ENCODE measurements at places on chromosomes 7 and 10.

- DNase-seq, result no peak
- no peak overlapping the region for H3K4me3 ChIP-seq
- H3K27me3 ChIP-seq, result no peaks in the 10 kb centered on the region
- H3K27ac ChIP-seq, result no peak overlapping the region
Observed at GRCh38 chr10:50396491-50397311, 145.4 kb upstream of the ASAH2 start.

DNA sequence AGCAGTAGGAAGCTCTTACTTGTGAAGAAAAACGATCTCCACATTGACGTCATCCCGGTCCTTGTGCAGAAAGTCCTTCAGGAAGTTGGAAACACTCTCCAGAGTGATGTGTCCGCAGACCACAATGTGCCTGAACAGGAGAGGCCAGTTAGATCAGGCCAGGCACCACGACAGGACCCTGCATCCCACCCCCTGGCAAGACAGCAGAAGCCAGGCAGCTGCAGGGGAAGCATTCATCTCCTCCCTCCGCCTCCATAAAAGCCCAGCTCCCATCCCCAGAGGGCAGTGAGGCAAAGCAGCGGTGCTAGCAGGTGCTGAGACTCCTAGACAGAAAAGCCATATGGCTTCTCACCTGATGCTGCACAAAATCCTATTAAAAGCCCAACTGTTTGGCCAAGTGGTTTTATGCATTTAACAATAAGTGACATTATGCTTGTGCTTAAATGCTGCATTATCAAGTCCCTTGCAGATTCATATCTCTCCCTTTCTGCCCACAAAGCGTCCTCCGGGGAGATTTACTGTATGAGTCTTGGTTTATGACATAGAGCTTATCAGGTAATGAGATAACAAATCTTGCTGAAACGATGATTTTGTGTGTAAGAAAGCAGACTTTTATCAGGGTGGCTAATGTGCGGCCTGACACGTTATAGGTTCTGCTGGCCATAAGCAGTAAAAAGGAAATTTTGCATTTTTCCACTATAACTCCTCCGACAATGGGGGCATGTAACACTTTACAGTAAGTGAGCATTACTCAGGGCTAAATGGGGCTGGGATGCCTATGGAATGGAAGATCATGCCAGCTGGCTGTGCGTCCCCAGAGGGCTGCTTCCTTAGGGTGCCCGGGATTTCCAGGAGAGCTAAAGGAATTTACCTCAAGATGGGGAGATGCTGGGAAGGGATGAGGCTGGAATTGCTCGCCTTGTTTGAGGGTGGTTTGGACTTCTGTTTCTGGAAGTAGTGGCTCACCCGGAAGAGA, 546.9 kb downstream of the KCNMA1 start:
- no peak for DNase-seq
- H3K4me3 ChIP-seq, result no peak overlapping the region
- H3K36me3 ChIP-seq, result no peaks in the 10 kb centered on the region
- no peak overlapping the region for H3K27ac ChIP-seq

GRCh38 chr10:59805014-59805413, 51.8 kb upstream of the MRLN start:
- H3K4me1 ChIP-seq, result peaks cover 2% of the 10 kb centered on the region
- H3K36me3 ChIP-seq, result peaks cover 4% of the 10 kb centered on the region
- no peak overlapping the region for H3K4me3 ChIP-seq
- no peak overlapping the region for H3K27ac ChIP-seq
- peak; percentile 71 for DNase-seq

GRCh38 chr10:89894051-89894450, 192.7 kb downstream of the KIF20B start:
- no peaks in the 10 kb centered on the region for H3K36me3 ChIP-seq
- no peak for DNase-seq
- H3K27me3 ChIP-seq, result no peaks in the 10 kb centered on the region
- no peak overlapping the region for H3K27ac ChIP-seq
- H3K4me1 ChIP-seq, result no peaks in the 10 kb centered on the region
- no peak overlapping the region for H3K4me3 ChIP-seq

- H3K4me1 ChIP-seq, result no peaks in the 10 kb centered on the region
- no peaks in the 10 kb centered on the region for H3K27me3 ChIP-seq
- peak; percentile 8 for DNase-seq
- H3K27ac ChIP-seq, result no peak overlapping the region
Observed at GRCh38 chr7:1857487-1858421, 187.7 kb downstream of the ELFN1 start.

- no peaks in the 10 kb centered on the region for H3K36me3 ChIP-seq
- no peak overlapping the region for H3K27ac ChIP-seq
Observed at GRCh38 chr7:76506081-76506440, 4.3 kb upstream of the UPK3B start.

GRCh38 chr7:87345962-87346371, 503 bp downstream of the CROT start:
- H3K27ac ChIP-seq, result no peak overlapping the region
- no peaks in the 10 kb centered on the region for H3K27me3 ChIP-seq
- no peaks in the 10 kb centered on the region for H3K36me3 ChIP-seq
- H3K4me3 ChIP-seq, result peak overlapping the region; percentile 90

DNA sequence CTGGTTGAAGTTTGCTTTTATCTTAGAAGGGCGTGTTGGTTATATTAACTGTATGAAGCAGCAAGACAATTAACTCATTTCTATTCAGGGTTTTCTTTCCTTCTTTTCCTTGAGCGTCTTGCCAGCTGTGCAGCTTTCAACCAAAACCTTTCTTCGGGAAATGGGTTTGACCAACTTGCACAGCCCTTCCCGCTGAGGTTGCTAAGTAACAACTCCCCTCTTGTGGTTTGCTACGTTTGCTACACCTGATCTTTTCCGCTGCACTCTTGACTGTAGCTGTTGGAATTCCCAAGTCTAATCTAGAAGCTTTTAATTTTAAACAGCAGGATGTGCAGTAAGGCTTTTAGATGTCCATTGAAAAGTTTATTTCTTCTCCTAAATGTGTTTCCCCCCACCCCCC, 116.9 kb downstream of the CDCA7L start:
- H3K4me3 ChIP-seq, result no peak overlapping the region
- DNase-seq, result no peak
- H3K36me3 ChIP-seq, result no peaks in the 10 kb centered on the region
- no peak overlapping the region for H3K27ac ChIP-seq
- no peaks in the 10 kb centered on the region for H3K4me1 ChIP-seq
- no peaks in the 10 kb centered on the region for H3K27me3 ChIP-seq

GRCh38 chr10:24518981-24519597, 204.6 kb downstream of the ARHGAP21 start:
- peaks cover 25% of the 10 kb centered on the region for H3K36me3 ChIP-seq
- no peak overlapping the region for H3K4me3 ChIP-seq
- no peak overlapping the region for H3K27ac ChIP-seq
- no peak for DNase-seq
- H3K4me1 ChIP-seq, result no peaks in the 10 kb centered on the region
- no peaks in the 10 kb centered on the region for H3K27me3 ChIP-seq

GRCh38 chr10:122420624-122421007, 33.8 kb upstream of the ARMS2 start:
- no peaks in the 10 kb centered on the region for H3K27me3 ChIP-seq
- no peak overlapping the region for H3K27ac ChIP-seq
- H3K4me3 ChIP-seq, result no peak overlapping the region
- no peak for DNase-seq
- peaks cover 31% of the 10 kb centered on the region for H3K36me3 ChIP-seq

- peaks cover 7% of the 10 kb centered on the region for H3K27me3 ChIP-seq
- H3K27ac ChIP-seq, result no peak overlapping the region
- no peaks in the 10 kb centered on the region for H3K4me1 ChIP-seq
Observed at GRCh38 chr10:70675496-70676161, 3.3 kb downstream of the ADAMTS14 start.

DNA sequence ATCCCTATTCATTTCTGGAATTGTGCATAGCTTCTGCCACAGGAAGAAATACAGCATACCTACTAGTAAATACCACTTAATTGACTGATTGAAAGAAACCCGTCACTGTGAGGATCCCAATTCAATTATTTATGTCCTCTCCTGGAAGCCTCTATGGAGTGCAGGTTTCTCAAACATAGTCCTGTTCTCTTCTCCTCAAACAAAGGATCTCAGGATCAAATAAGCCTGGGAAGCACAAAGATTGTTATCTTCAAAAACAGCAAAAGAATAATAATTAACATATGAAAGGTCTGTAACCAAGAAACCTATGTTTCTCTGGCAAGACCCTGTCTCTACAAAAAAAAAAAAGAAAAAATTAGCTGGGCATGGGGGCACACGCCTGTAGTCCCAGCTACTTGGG, 127.3 kb downstream of the KCNMA1 start:
- no peak overlapping the region for H3K27ac ChIP-seq
- H3K27me3 ChIP-seq, result no peaks in the 10 kb centered on the region
- H3K4me3 ChIP-seq, result no peak overlapping the region
- DNase-seq, result no peak
- peaks cover 4% of the 10 kb centered on the region for H3K4me1 ChIP-seq

DNA sequence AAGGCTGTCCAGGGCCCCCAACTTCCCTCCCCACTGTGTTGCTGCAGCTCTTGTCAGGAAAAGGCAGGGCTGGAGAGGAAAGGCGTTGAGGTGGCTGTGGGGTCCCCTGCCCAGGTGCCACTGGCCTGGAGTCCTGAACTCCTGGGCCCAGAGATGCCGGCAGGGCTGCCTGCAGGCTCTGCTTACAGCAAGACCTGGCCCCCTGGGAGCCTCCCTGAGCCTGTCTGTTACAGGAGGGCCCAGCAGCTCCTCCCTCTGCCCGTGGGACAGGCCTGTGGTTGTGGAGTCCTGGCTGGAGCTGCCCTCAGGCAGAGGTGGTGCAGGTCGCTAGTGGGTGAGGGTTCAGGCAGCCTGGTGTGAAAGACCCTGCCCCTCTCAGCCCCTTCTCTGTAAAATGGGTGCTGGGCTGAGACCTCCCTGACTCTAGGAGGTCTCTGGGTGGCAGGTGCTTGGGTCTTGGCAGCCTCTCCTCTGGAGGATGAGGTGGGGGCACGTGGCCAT, 9.9 kb downstream of the ANTXRL start:
- no peak for DNase-seq
- H3K4me3 ChIP-seq, result no peak overlapping the region
- H3K27me3 ChIP-seq, result peaks cover 2% of the 10 kb centered on the region
- H3K36me3 ChIP-seq, result peaks cover 2% of the 10 kb centered on the region
- H3K4me1 ChIP-seq, result no peaks in the 10 kb centered on the region

GRCh38 chr7:30866939-30867338, 44.7 kb upstream of the AQP1 start:
- no peaks in the 10 kb centered on the region for H3K36me3 ChIP-seq
- no peaks in the 10 kb centered on the region for H3K27me3 ChIP-seq
- no peak overlapping the region for H3K4me3 ChIP-seq

DNA sequence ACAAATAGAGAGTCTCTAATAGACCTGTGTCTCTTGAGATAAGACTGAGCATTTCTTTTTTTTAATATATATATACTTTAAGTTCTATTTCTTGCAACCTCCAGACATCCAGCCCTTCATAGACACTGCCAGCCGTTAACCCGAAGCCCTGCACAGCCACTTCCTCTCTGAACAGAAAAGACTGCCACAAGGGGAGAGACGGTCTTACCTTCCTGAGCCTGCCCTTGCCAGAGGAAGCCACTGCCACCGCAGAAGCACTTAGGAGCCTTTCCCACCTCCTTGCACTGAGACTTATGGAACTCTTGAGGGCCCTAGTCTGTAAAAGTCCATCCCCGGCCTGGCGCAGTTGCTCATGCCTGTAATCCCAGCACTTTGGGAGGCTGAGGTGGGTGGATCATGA, 31.8 kb upstream of the PRSS1 start:
- H3K27ac ChIP-seq, result no peak overlapping the region
- H3K4me1 ChIP-seq, result no peaks in the 10 kb centered on the region
- DNase-seq, result no peak
- no peak overlapping the region for H3K4me3 ChIP-seq
- H3K27me3 ChIP-seq, result no peaks in the 10 kb centered on the region

GRCh38 chr10:16606923-16607322, 85.2 kb upstream of the C1QL3 start:
- no peaks in the 10 kb centered on the region for H3K27me3 ChIP-seq
- no peak for DNase-seq
- H3K4me1 ChIP-seq, result no peaks in the 10 kb centered on the region

DNA sequence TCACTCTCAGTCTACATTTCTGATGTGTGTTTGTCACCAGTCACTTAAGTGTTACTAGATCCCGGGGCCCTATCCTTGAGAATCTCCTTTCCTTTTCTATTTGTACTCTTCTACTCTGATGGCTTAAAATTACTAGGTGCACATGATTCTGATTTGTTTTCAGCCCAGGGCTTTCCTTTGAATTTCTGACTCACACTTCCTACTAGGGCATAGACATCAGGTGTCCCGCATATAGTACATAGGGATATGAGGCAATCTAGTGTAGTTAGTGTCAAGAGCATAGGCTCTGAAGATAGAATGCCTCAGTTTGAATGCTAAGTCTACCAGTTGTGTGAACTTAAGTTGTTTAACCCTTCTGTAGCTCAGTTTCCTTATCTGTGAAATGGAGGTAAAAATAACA, 49.4 kb upstream of the LRRN3 start:
- no peak overlapping the region for H3K4me3 ChIP-seq
- H3K27ac ChIP-seq, result no peak overlapping the region
- no peak for DNase-seq

DNA sequence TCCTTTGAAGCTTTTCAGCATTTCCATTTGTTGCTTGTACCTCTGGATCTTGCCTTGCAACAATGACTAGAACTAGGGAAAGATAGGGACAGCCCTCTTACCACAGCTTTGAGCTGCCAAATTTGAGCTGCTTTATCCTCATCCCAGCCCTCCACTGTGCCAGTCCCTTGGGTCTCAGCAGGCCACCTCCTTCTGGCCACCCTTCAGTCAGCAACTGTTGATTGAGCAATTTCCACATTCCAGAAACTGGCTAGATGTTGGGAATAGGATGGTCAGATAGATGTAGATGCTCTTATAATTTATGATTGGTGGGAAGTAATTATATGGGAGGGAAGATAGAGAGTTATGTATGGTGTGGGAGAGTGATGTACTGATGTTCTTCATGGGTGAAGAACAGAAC, 100.1 kb downstream of the ST7 start:
- H3K27me3 ChIP-seq, result no peaks in the 10 kb centered on the region
- no peaks in the 10 kb centered on the region for H3K36me3 ChIP-seq
- peaks cover 5% of the 10 kb centered on the region for H3K4me1 ChIP-seq

DNA sequence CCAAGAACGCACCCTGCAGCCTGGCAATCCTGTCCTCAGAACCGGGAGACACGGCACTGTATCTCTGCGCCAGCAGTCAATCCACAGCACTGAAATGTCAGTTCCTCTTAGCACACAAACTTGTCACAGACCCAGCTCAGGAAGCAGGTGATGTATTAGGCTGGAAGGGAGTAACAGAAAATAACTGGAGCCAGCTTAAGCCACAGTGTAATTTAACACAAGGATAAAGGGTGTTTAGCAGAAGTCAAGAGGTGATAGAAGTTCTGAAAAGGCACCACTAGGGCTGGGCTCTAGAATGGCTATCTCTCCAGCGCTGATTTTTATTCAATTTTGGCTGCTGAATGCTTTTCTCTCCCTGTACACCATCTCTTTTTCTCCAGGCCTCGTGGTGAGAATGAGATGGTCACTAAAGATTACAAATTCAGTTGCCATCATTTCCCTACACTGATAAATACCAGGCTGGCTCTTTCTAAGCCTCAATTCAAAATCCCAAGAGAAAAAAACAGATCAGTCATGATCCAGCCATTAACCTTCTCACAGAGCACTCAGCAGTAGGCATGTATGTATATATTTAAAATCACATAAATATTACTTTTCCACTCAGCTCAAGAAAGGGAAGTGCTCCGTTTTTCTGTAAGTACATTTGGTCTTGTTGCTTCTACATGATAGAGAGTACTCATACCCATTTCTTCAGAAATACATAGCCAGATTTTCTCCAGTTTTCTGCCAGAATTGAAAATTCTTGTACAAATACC, 102.7 kb upstream of the PRSS1 start:
- no peaks in the 10 kb centered on the region for H3K36me3 ChIP-seq
- no peak overlapping the region for H3K27ac ChIP-seq
- no peak overlapping the region for H3K4me3 ChIP-seq
- H3K4me1 ChIP-seq, result no peaks in the 10 kb centered on the region
- no peaks in the 10 kb centered on the region for H3K27me3 ChIP-seq

All from kidney (tissue), 22 donors.